ENCODE measurements at places on chromosomes 1 and 21.

DNA sequence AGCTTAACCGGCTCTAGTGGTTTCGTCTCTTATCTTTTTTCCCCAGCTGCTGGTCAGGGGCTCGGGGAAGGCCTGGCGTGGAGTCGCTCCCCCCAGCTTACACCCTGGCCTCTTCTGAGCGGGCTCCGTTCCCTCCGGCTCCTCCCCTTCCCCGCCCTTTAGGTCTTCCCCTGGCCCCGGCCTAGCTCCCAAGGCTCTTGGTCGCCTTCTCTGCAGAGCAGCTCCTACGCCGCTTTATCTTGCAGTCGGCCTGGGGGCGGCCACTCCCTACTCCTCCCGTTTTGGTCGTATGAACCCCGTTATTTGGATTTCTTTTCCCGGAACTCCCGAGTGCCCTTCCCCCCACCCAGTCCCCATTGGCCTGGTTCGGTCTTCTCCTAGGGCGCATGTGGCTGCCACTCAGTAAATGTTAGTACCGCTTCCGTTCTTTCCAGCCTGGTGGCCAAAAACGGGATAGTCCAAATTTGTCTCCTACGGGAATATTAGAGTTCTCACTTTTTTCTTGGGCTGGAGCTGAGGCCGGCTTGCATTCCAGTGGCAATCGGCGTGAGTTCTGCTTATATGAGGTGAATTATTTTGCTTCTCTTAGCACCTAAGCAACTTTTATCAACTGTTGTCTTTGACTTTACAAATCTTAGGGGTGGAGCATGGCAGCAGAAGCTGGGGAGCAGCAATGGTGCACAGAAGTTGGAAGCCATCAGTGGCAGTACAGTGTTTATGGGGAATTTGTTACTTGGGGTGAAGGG, 467 bp downstream of the THRAP3 start:
- DNase-seq = no peak

DNA sequence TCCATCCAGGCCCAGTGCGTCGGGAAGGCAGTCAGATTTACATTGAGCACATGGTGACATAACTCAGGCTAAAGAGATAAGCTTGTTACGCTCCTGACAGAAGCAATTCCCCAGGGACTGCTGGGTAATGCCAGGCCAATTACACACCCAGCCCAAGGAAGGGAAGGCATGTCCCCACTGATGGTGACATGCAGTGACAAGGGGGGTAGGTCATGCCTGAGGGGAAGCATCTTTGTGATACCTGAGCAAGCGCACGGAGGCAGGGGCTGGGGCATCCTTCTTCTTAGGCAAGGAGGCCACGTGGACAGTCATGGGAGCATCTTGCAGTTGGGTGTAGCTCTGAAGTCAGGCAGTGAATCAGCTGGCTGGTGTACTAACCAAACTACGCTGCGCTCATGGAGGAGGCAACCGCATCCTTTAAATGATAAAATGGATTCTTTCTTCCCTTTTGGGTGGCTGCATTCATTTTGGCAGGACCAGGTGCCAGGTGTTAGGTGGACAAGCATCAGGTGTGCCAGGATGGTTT, 39.6 kb upstream of the GRIK3 start:
- DNase-seq = no peak

GRCh38 chr1:145918992-145919939, 749 bp upstream of the PEX11B start:
- peak; percentile 40 for DNase-seq

DNA sequence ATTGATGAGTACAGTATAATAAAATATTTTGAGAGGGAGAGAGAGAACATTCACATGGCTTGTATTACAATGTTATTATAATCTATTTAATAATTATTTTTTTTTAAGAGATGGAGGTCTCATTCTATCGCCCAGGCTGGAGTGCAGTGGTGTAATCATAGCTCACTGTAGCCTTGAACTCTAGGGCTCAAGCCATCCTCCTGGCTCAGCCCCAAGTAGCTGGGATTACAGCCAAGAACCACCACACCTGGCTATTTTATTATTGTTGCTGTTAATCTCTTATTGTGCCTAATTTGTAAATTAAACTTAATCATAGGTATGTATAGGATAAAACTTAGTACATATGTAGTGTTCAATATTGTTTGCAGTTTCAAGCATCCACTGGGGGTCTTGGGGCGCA, 57.8 kb downstream of the HS2ST1 start:
- no peak for DNase-seq

DNA sequence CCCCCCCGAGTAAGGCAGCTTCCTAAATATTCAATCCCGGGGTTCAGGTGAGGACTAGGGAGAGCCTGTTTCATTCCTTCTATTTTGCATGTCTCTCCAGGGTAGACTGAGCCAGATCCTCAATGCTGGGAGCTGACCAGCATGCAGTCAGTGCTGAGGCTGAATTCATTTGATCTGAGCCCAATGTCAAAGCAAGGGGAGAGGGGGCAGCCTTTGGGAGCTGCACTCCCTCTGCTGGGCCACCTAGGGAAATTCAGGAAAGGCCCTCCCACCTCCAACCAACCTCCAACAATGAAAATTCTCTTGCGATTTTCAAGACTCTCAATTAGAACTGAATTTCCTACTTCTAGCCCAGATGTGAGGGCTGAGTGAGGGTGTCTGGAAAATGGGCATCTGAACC, 371.2 kb downstream of the NPHP4 start:
- DNase-seq = peak; percentile 33

DNA sequence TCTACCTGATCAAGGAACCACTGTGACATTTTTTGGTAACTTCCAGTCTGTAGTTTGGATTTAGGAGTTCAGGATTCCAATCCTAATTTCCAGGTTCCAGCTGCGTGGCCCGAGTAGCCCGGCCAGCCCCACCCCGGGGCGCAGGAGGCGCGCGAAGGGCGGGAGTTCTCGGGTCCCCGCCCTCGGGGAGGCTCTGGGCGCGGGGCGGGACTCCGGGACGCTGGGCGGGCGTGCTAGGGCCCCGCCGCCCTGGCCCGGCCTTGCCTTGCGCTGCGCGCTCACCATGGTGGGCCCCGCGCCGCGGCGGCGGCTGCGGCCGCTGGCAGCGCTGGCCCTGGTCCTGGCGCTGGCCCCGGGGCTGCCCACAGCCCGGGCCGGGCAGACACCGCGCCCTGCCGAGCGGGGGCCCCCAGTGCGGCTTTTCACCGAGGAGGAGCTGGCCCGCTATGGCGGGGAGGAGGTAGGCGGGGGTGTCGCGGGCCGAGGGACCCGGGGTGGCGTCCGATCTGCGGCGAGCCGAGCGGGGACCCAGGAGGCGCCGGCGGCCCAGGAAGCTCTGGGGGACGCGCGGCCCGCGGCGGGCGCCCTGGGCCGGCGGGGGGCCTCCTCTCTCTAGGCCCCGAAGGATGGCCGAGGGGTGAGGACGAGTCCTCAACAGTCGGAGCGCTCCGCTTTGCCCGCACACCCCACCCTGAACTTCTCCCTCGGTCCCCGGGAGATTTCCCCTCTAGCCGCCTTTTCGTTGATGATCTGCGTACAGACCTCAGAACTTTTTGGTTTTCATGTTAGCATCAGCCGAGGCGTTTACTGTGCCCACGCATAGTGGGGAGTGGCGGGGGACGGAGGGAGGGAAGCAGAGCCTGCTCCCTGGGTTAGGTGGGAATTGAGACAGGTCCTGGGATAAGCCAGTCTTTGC, at the start of gene NENF:
TSS of gene NENF (plus strand) at position 260 of the 916 bp plus-strand sequence. CDS start at position 284, 24 bp downstream.
- peak; percentile 88 for DNase-seq

- DNase-seq = no peak
Measured at GRCh38 chr1:225691861-225692516, 39.1 kb upstream of the ENAH start.

Data from Ammon's horn (tissue), 1 donor.